NCI-H2081 (cell line): ENCODE measurements at places on chromosomes 7 and 10.

DNA sequence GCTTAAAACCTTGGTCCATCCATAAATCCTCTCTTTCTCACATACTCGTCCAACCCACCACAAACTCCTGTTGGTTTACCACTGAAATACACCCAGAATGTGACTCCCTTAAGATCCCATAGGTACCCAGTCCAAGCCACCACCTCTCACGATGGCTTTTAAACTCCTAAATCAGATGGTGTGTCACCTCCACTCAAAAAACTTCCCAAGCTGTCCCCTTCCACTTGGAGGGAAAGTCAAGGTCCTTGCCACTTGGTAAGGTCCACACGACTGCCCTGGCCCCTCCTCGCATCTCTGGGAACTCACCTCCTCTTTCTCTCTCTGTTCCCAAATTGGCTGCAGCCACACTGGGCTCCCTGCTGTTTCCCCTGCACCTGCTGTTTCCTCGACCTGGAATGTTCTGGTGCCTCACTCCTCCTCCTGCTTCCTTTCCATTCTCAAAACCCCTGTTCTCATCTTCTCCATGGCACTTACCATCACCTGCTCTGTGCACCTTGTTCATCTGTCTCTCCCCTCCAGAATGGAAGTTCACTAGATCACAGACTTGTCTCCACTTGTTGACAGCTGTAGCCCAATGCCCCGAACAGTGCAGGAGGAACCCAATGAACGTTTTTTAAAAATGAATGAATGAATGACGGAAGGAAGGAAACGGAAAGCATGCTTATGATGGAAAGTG is 23.0 kb downstream of the ZFAND2A start:
- DNase-seq = peak; percentile 37

GRCh38 chr7:126378642-126379041 is 874.1 kb downstream of the GRM8 start:
- no peak for DNase-seq

- DNase-seq = no peak
These were observed 43.8 kb upstream of the CYTH3 start for GRCh38 chr7:6316226-6316625.

- no peak for DNase-seq
These were observed 1260.9 kb upstream of the SORCS1 start for GRCh38 chr10:108425283-108425964.

DNA sequence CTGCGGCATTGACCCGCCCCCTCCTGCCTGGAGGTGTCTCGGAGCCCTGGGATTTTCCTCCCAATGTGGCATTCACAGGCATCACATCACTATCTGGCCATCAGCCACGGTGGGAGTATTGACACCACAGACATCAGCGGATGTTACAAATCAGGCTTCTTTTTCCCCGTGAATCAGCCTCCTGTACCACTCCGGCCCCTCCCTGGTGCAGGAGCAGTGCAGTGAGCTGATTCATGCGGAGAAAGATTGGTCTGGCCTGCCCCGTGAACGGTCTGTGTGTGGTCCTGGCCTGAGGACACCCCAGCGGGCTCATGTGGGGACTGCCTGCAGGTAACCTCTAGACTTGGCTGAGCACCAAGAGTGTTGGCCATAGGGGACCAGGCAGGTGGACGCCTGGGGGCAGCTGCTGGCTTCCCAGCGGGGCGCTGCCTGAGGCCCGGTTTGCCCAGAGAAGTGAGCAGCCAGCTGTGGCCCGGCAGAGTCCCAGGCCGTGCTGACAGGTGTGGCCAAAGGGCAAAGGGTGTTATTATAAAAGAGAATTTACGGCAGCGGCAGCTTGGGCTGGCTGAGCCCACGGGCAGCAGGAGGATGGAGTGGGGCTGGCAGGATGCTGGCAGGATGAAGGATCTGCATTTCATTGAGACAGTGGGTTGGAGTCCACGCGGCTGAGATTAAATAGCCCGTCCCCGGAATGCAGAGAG is 32.1 kb upstream of the GNA12 start:
- DNase-seq = peak; percentile 91

GRCh38 chr7:101602484-101603241 is 26.4 kb downstream of the MYL10 start:
- DNase-seq = peak; percentile 82

DNA sequence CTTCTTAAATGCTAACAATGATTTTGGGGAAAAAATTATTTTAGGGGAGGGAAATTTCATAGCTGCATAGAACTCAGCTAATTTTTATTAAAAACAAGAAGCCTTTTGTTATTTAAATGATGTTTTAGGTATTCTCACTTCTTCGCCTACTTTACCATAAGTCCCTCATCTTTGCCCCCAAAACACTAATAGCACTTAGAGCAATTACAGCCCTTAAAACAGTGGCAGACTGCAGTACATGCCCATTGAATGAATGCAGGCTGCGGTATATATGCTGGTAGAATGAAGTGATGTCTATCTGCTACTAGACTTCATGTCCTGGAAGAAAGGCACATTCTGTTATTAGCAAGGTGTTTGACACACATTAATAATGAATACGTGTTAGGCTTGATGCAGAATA is 2.9 kb upstream of the SPAG6 start:
- DNase-seq = no peak

- DNase-seq = no peak
These were observed 494.7 kb downstream of the CCSER2 start for GRCh38 chr10:84822931-84823630.

DNA sequence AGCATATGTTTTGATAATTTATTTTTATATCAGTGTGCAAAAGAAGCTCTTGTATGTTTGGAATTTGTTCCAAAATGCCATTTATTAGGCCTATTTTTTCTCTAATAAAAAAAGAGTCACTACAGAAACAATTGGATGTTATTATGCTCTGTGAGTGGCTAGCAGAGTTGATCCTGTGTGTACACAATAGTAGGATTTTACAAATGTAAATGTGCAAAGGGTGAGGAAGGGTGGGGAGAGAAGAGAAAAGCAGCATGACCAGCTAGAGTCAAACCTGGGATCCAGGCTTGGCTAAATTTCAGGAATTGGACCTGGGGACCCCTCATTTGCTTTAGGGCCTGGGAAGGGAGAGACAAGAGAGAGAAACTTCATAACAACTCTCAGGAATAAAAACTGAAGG is 32.5 kb downstream of the SEMA3A start:
- no peak for DNase-seq

DNA sequence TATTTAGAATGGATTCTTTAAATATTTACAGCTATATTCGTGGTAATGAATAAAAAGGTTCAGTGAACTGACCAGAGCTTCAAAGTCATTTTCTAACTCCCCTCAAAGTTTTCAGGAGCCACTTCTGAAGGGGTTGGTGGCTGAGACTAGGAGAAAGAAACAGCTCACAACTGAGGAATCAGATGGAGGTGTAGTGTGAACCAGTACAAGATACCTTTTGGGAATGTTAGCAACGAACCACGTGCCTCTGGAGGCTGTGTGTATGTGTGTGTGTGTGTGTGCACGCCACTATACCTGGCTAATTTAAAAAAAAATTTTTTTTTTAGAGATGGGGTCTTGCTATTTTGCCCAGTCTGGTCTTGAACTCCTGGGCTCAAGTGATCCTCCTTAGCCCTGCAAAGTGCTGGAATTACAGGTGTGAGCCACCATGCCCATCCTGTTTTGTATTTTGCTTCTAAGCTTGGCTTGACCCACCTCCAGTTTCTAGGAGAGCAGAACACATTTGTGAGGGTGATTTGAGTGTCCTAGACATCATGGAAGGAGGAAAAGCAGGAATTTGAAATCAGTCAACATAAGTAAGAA is 9.5 kb upstream of the TAF3 start:
- DNase-seq = no peak

GRCh38 chr7:155310425-155311114 is 12.9 kb downstream of the INSIG1 start:
- DNase-seq = no peak

GRCh38 chr10:9554321-9554720 is 1463.4 kb upstream of the CELF2 start:
- no peak for DNase-seq

GRCh38 chr7:106980358-106980685 is 64.2 kb upstream of the PRKAR2B start:
- no peak for DNase-seq

GRCh38 chr10:122279725-122280141 is 8.6 kb downstream of the BTBD16 start:
- peak; percentile 6 for DNase-seq

DNA sequence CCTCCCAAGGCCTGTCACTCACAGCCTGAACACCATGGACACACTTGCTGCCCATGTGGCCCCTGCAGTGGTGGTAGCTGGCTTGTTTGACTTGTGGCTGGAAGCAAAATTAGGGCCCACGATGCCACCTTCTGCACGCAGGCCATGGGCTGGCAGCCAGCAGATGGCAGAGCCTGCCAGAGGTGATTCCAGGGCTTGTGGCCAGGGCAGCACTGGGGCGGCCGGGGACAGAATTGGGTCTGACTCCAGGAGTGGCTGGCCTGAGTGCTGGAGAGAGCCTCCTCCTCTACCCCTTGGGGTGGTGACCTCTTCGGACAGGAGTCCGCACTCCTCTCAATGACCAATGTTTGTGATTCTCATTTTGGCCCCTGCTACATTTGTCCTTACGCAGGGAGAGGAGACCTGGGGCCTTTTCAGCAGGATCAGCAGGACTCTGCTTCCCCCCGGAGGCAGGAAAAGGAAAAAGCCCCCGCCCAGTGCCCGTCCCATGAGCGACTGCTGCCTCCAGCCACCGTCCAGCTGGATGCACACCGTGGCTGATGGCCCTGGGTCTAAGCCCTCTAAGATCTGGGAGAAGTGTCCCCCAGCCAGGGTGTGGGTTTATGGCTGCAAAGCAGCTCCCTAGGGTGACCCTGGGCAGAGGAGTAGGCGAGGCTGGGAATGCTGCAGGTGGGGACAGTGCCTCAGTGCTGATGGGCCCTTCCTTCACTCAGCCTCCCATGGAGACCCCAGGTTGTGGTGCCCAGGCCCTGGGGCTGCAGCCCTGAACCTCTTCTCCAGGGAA is 26.5 kb downstream of the DNAJB12 start:
- DNase-seq = peak; percentile 50

DNA sequence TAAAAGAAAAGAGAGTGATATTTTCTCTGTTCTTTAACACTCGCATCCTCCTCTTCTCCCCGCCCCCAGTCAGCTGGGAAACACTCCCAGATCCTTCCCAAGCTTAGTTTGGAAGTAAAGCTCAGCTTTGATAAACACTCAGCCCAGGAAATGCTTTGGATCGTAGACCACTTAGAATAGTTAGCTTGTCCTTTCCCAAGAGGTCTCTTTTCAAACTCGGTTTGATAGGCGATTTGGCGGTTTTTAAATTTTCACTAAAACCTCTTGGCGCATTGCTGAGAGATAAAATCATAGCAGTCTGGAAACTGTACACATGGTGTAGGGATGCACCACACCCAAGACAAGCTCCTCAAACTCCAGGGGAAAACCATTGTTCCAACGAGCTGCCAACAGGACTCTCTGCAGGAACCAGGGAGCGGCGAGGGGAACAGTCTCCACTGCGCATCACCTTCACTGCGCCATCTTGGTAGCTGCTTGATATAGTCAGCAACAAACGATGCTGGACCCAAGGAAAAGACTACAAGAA is 22.3 kb downstream of the SMURF1 start:
- DNase-seq = no peak

GRCh38 chr7:157703534-157704195 is 366.9 kb downstream of the DNAJB6 start:
- DNase-seq = no peak

DNA sequence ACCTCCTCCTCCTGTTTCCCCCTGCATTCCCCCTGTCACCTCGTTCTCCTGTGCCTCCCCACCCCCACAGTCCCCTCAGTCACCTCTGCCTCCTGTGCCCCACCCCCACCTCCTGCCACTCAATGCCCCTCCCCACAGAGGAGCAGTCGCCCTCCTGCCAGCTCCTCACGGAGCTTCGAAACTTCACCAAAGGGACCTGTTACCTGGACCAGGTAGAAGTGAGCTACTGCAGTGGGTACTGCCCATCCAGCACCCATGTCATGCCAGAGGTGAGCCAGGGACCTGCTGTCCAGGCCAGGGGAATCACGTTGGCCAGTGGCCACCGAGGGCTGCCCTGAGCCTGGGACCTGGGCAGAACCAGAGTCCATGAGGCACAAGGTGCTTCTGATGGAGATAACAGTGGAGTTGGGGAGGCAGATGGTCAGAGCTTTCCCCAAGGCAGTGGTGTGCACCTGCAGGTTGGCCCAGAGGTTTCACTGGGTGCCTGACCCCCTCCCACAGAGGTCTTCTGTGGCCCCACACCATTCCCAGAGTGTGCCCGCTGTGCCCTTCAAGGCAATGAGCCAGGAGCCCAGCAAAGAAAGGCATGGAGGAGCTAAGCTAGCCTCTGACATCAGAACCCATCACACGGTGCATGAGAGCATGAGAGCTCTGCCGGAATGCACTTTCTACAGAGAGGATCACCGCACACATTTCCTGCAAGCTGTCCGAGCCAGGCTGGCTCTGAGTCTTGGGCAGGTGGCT is 7.0 kb upstream of the ZNF862 start:
- DNase-seq = no peak

DNA sequence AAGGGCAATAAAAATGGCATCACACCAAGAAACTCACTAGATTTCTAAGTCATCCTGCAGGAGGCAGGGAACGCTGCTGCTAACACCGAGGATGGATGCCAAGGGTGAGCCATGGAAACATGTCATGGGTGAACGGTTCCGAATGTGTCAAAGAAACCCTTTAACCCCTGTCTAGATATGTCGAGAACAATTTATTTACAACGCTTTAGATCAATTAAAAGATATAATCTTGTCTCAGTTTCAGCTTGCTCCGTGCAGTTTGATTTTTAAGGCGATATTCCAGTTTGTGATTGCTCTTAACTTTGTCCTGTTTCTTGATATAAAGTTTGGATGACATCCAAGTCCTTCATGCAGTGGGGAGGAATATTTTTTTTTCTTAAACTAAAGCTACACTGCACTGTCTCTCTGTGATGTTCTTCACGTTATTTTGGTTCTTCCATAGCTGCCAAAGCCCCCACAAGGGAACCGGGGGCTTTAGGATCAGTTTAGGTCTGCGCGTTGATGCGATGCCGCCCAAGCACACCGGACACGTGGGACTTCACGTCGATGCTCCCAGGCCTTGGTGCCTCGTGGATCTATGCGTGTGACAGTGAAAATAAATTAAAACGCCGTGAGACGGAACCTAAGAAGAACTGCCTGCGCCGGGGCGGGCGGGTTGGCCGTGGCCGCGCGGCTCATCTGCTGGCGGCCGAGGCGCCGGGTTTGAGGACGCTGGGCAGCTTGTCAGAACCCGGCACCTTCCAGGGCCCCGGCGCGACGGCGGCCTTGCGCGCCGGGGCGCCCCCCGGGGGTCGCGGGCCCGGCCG is 220.3 kb downstream of the PHTF2 start:
- peak; percentile 11 for DNase-seq

DNA sequence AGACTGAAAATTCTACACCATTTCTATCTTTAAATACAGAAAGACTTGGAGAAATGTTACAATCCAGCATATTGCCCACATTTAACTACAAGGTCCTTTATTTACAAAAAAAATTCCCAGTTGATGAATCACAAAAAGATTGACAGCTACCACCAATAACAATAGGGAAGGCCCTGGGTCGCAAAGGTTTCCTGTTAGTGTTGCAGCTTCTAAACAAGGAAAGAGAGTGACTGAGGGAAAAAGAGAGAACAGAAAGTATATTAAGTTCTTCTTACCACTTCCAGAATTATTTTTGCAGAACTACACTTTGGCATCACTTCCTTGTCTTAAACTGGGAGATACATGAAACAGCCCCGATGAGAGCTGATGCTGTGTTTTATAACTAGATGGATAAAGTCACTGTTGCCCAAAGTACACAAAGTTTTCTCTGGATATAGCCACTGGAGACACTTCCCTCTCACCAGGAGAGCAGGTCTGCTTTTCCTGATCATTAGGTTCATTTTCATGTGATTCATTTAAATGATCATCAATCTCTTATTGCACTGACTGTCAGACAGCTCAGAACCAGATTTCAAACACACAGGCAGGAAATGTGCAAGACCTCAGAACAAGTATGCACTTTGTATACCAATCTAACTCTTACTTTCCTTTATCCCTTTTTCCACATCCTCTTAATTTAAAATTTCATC is 57.0 kb downstream of the SHTN1 start:
- DNase-seq = no peak
